ENCODE measurements at places on chromosomes 3 and 15.

DNA sequence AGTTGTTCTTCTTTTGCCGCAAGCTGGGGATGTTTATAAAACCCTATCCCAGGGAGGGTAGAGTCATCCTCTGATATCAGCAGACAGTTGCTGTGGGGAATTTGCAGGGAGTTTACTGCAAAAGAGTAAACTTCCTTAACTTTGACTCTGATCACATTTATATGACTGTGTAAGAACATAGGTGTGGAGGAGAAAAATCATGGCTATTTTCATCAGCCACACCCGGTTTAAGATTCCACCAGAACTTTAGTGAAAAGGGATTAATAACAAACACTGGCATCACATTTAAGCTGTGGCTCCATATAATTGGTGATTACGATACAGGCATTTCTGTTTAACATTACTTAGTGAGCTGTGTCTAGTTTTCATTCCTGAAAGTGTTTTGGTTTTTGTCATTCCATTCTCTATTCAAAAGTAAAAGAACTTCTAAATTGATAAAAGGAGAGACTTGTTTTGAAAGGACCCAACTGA lies 143.1 kb downstream of the MYLK start:
- no peak for DNase-seq

GRCh38 chr15:87736401-87736800 lies 520.1 kb downstream of the NTRK3 start:
- peak; percentile 45 for DNase-seq

DNA sequence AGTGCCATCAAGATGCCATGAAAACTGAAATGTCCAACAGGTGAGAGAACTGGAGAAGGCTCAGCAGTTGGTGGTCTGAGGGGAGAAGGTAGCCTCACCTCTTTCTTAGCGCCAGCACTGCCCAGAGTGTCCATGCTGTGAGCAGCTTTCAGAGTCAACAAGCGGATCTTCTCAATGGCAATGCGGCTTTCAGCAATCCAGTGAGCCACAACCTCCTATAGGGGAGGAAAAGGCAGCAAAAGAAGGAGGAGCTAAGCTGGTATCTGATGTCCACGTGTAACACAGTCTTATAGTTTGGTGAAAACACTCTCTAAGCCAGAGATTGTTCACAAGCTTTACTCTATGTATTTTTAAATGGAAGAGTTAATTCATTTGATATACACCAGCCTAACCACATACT lies 36.1 kb upstream of the ACKR4 start:
- no peak for DNase-seq

- no peak for DNase-seq
Observed at GRCh38 chr3:83956431-83956830, 1002.4 kb upstream of the CADM2 start.

- DNase-seq = no peak
Observed at GRCh38 chr3:179098388-179099077, 26.9 kb upstream of the ZMAT3 start.

DNA sequence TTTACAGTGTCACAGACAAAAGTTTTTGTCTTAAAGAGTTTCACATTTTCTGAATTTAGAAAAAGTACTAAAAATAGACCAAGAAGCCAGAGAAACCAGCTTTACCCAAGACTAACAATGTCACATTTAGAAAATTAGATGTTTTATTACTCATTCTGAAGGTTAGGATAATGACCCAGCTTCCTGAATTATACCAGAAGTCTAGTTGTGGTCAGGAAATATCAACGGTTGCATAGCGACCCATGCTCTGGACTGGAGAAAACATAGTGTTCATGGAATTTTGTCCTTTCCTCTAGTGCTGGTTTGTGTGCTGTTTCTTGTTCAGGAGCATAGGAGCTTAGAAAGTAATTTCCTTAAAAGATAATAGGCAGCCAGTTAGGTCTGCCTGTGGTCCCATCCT lies 59.0 kb downstream of the DPPA2 start:
- DNase-seq = no peak

DNA sequence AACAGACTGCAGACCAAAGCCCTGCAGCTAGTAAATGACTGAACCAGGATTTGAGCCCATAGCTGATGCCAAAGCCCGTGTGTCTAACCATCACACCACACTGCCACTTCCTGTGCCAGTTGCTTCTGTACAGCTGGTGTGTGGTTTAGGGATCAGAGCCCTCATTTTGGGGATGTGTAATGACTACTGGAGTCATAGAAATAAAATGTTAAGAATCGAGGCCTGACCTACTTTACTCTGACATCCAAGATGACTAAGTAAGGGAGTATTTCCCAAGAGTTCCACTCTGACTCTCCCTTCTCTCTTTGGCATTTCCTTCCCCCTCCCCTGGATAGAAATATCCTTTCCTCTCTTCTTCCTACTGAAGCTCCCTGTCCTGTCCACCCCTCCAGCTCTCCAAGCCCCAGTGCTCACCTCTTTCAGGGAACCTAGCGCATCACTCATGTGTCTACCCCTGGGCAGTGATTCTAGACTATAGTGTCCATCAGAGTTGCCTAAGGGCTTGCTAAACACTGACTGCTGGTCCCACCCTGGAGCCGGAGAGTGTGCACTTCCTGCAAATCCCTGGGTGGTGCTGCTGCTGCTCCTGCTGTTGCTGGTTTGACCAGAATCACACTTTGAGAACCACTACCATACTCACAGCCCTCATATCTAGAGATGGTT lies 53.8 kb downstream of the MGLL start:
- peak; percentile 96 for DNase-seq

DNA sequence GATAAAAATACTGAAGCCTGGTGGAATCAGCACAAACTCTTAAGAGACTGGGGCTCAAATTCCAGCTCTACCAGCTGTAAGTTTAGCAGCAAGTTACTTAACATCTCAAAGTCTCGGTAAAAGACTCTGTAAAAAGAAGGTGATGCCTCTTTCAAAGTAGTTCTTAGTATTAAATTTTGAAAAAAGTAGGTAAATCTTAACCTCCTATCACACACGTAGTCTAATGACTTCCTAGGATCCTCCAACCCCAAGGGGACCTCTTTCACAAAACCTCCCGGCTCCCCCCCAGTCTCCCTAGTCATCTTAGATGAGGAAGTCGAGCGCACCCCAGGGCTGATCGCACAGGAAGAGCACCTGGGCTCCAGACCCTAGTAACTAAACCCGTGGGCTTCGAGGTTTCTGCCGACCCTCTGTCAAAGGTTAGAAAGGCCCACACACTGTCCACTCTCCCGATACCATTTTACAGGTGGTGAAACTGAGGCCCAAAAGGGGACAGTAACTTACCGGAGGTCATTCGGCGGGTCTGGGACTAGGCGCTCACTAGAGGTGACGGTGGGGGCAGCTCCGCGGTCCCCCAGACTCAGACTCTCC lies 427 bp downstream of the MBD4 start:
- no peak for DNase-seq

DNA sequence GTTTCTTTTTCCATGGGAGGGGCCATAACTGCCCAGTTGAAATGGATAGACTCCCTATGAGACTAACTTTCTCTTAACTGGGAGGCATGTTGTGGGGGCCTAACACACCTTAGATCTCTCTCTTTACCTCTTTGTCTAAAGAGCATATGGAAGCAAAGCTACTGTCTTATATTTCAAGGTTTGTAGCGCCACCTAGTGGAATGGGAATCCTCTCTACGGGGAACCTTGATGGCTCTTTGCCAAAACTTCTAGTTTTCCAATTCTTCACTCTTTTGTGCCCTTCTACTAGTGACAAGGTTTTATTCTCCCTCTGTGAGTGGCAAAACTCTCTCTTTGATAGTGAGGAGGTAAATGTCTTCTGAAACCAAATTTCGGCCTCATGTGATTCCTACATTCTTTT lies 1030.4 kb upstream of the CADM2 start:
- no peak for DNase-seq

DNA sequence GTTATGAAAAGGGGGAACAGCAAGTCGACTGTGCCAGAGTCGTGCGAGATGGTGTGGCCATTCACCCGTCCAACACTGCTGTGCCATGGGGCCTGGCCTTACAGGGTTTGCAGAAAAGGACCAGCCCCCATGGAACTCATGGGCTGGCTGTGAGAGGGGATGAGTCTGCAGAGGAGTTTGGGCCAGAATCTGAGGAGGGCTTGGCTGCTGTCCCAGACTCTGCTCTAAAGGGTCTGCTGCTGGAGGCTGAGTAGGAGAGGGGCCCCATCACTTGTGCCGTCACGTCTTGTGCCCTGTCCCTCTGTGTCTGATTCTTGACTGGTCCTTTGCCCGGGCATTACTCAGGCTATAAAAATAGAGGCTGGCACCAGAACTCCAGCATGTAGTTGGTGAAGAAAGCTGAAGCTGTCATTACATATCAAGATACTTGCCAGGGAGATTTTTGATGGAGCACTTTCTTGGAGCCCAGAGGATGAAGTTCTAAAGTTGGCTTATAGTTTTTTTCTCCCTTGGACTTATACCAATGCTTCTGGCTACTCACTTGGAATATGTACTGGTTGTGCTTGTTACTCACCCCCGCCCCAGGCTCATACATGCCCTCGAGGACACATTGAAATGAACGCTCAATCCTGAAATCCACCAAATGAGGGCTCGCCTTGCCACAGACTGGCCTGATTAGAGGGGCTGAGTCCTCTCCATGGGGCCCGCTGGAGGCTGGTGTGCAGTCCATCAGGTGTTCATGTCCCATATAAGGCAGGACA lies 10.2 kb downstream of the PXYLP1 start:
- DNase-seq = no peak

GRCh38 chr3:95670765-95671164 lies 1143.6 kb upstream of the EPHA6 start:
- DNase-seq = no peak

DNA sequence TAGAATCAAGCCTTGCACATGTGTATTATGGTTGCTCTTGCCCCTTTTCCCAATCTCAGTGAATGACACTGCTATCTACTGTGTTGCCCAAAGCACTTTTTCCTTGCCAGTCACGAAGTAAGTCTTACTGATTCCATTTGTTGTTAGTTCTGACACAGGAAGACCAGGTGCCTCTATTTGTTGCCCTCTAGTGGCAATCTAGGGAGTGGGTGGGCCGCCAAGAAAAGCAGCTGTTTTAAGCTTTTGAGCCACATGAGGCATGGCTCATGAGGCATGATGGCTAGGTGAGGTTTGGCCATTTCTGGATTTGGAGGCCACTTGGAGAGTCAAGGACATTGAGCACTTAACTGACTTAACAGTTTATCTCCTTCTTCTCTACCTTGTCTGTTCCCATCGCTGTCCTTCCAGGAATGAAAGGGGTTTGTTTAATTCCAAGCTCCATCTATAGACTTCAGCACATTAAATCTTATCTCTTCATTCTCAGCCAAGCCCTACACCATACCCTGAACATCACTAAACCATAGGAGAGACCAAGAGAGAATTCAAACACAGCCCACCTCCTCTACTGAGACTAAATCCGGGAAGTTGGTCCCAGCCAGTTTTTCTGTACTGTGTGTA lies 103.1 kb downstream of the HCN4 start:
- DNase-seq = no peak

- no peak for DNase-seq
Observed at GRCh38 chr3:150464684-150465083, 56.6 kb downstream of the TSC22D2 start.

- DNase-seq = peak; percentile 36
Observed at GRCh38 chr3:109806929-109807328, 469.6 kb upstream of the DPPA4 start.

DNA sequence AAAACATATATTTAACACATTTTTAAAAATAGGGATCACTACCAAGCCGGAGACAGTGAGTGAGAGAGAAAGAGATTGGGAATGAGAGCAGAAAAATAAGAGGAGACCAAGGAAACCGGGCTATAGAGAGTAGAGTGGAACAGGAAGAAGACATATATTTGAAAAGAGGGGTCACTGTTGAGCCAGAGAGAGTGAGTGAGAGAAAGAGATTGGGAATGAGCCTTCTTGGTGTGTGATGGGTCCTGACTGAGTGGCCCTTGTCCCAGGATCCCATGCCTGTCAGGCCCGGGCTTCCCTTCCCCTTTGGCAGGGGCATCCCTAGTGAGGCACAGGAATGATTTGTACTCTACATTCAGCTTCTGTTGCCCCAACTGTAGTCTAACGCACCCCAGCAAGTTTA lies 646.6 kb downstream of the NTRK3 start:
- no peak for DNase-seq

DNA sequence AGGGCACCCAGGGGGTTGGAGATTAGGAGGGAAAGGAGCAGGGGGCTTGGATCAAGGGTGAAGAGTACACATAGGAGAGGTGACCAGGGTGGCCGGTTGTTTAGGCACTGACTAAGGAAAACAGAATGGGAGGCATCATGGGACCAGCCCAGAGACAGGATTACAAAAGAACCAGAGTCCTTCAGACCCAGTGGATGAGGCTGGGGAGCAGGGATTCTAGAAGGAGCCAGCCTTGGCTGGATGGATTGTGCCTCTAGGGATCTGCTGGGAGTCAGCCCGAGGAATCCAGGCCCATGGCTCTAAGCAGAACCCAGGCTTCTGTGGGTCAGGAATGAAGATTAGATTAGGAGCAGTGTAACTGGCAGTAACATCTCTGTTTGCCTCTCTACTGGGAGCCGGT lies 98.6 kb downstream of the ARNT2 start:
- DNase-seq = no peak

GRCh38 chr15:38085114-38085513 lies 150.7 kb downstream of the TMCO5A start:
- DNase-seq = no peak

GRCh38 chr3:112617285-112617684 lies 23.7 kb downstream of the CCDC80 start:
- DNase-seq = no peak

DNA sequence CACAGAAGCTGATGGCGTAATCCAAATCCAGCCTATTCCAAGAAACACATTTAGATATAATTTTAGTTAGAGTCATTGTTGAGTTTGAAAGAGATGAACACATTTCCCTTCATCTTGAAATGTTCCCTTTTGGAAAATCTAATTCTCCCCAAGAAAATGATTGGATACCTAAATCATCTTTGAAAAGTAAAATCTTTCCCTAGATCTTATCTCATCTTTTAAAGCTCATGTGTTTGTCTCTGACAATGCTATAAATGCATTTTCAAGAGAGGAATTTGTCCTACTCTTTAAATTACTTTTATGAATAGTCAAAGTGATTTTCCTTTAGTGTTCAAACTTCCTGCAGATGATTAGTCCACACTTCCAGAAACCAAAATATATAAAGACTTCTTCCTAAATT lies 82.6 kb upstream of the CNTN6 start:
- DNase-seq = no peak

DNA sequence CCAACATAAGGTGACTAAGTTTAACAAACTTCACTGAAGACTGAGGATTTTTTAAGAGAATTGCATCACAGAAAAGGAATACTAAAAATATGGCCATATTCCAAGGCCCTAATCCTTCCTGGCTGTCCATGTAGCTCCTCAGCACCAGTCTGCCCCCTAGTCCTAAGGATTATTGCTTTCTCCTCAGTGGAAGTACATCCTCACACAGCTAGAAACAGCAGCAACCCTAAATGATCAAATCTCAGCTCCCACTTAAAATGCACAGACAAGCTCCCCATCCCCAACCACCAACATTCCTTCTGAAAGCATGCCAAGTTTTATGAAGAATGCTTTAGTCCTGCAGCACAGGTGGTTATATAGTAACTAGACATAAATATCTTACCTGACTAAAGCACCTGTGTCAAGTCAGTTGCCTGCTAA lies 14.7 kb downstream of the ST3GAL6 start:
- DNase-seq = peak; percentile 48

- DNase-seq = no peak
Observed at GRCh38 chr3:71850654-71851053, 65.7 kb upstream of the PROK2 start.

GRCh38 chr3:184874709-184875644 lies 63.0 kb downstream of the VPS8 start:
- no peak for DNase-seq

GRCh38 chr3:172334671-172335207 lies 113.5 kb downstream of the GHSR start:
- DNase-seq = no peak

- DNase-seq = no peak
Observed at GRCh38 chr15:83207009-83207659, 489 bp downstream of the HDGFL3 start.

Data from HS-27A (cell line).